ENCODE measurements at places on chromosomes 5 and 9.

DNA sequence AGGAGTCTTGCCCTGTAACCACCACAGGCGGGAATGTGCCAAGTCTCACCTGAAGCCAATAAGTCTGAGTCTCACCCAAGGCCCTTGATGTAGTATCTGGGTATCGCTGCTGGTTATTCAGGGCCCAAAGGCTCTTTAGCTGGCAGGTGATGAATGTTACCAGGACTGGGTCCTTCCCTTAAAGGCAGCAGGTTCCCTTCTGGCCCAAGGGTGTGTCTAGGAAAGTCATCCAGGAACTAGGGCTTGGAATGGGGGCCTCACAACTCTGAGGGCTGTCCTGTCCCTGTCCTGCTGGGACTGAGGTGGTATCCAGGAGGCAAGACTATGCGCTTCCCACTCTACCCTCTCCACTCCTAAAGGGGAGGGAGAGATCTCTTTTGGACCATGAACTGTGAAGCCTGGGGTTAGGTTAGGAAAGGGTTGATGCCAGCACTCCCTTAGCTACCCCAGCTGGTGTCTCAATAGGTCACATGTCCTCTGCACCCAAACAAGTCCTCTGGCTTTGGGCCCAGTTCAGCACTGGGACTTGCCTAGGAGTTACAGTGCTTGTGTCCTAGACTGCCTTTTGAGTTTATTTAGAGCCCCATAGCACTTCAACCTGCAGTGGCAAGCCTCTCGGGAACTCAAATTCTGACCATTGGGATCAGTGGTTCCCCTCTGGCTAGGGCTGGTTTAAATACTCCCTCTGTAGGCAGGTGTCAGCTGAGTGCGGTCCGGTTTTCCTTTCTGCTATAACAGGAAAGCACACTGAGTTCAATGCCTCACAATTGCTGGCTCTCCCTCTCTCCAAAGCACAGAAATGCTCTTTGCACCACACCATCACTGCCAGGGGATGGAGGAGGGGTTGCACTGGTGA lies 22.5 kb upstream of the RANBP3L start:
- DNase-seq, result no peak

DNA sequence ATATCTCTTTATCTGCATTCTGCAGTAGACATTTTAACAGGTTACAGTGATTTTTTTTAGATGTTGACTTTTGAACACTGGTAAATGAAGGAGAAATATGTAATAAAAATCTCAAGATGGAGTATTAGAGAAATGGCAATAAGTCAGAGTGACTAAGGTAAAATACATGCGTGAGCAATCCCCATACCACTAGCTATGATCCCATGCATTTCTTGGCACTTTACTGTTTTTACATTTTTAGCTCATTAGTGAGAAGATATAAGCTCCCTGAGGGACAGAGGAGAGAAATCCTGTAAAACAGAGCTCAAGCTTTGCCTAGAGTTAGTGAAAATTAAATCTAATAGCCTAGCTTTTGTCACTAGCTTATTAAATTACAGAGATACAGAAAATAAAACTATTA lies 181.9 kb upstream of the TRPM3 start:
- no peak for DNase-seq

DNA sequence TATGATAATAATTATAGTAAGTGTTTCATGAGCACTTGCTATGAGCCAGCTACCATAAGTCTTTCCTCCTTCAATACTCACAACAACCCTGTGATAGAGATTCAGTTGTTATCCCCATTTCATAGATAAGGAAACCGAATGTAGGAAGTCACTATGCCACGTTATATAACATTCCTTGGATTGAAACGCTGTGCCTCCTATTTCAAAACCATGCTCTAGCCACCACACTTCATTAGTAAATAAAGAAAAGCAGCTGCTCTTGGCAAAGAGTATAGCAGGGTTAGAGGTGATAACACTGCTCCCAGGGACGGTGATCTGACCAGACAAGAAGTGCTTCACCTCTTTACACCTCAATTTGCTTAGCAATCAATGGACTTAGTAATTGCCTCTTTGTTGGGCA lies 5.5 kb downstream of the ADAMTS12 start:
- DNase-seq, result no peak

DNA sequence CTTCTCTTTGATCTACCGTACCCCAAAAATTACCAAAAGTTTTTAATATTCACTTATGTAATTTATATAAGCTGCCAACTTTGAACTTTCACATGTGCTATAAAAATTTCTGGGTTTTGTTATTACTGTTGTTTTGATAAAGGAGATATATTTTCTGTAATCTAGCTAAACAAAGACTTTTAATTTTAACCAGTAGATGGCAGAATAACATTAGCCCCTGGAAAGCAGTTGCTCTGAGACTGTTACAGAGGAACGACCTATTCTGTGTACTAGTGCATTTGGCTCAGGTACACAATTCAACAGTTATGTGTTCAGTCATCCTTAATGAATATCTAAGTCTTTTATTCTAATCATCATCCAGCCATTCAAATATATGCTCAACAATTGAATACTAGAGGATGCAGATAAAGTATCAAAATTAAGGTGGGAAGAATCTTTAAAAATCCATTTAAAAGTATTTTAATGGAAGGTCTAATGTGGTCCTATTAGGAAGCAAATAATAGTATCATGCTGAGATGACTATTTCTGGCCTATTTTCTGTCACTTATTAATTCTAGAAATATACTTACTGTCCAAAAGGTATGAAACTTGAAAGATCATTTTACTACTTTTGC lies 8.6 kb downstream of the KLHL9 start:
- DNase-seq, result no peak

DNA sequence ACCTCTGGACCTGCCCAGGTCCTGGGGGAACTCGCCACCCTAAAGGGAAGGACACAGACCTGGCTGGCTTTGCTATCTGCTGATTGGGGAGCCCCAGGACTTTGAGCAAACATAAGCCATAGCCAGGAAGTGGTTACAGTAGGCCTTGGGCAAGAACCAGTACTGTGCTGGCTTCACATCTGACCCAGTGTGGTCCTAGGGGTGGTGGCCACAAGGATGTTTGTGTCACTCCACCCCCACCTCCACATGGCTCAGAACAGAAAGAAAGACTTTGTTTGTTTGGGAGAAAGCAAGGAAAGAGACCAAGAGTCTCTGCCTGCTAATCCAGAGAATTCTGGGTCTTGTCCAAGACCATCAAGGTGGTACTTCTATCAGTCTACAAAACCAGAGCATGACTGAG lies 334.2 kb downstream of the SPOCK1 start:
- DNase-seq, result no peak

GRCh38 chr5:78482948-78483347 lies 122.5 kb downstream of the SCAMP1 start:
- DNase-seq, result no peak

Data from stimulated activated naive CD8-positive, alpha-beta T cell treated with anti-CD3 and anti-CD28 coated beads, Interleukin-15, amount 100 ng/mL, for 72 hours (primary cell).